ENCODE measurements at places on chromosomes 2 and 18. TPM values are rescaled to one million over a fixed set of nuclear protein-coding genes. Genes with fewer than 3 reads are reported as not detected.

The MALL gene
- total RNA-seq = not detected

The UGT1A3 gene
- not detected for total RNA-seq

The ABCG5 gene
- total RNA-seq = not detected

The GKN1 gene
- total RNA-seq = not detected

The RAB6C gene
- not detected for total RNA-seq

The UCN gene
- 5.4 TPM for total RNA-seq

The ASB18 gene
- not detected for total RNA-seq

The ICA1L gene
- 0.58 TPM for total RNA-seq

- no peak for DNase-seq
Measured at GRCh38 chr18:60130284-60130683, 230.5 kb downstream of the PMAIP1 start.

DNA sequence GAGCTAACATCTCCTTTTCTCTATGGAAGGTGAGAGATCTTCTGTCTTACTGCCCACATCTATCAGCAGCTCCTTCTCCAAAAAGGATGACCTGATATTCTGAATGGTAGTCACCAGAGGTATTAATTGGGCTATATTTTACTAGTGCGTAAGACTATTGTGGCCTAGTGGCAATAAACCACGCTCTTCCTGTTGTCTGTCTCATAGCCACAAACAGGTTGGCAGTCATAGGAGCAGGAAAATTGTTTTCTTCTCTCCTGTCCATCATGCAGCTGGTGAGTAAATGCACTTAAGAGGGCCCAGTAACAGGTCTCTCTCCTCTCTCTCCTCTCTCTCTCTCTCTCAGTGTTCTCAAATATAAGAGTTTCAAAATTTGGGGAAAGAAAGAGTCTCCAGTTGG is 856.8 kb upstream of the ACVR2A start:
- no peak for DNase-seq

GRCh38 chr2:98134172-98135005 is 47.4 kb downstream of the VWA3B start:
- DNase-seq = peak; percentile 19

- DNase-seq = no peak
Measured at GRCh38 chr18:30763902-30764350, 278.6 kb downstream of the DSC3 start.

DNA sequence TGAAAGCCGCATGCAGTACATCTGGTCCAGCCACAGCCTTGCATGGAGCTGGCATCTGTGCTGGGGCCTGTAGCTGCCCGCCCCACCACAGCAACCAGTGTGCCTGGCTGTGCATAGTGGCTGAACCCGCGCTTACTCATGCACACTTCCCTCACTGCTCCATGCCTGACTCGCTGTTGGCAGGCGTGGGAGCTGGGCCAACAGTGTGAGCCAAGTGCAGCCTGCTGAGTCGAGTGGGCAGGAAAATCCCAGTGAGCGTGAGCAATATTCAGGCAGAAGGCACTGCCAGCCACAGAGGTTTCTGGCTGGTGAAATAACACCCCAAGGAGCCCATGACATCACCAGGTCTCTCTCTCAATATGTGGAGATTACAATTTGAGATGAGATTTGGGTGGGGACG is 1674.1 kb upstream of the TMEFF2 start:
- DNase-seq = no peak

DNA sequence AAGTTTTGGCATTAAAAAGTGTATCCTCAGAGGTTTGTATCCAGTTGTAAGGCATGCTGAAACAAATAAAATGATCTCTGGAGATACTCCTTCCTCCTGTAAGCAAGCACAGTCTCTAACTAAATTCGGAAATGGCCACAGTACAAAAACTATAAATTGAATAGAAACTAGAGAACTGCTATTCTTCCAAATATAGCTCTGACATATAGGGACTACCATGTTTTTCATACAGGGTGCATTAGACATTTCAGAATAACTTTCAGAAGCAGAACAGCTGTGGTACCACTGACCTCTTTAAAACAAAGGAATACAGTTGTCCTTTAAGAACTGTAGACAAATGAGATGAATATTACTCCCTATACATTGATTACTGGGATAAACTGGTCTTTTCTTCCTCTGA is 568.5 kb downstream of the ARHGAP15 start:
- DNase-seq = no peak

DNA sequence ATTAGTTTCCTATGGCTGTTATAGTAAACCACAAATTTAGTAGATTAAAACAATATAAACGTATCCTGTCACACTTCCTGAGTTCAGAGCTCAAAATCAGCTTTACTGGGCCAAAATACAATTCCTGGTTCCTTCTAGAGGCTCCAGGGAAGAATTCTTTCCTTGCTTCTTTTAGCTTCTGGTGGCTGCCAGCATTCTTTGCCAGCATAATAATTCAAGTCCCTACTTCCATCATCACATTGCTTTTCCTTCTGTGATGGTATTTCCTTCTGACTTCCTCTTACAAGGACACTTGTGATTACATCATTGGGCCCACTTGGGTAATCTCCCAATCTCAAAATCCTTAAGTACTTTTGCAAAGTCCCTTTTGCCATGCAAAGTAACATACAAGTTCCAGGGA is 40.6 kb downstream of the MOB4 start:
- no peak for DNase-seq

DNA sequence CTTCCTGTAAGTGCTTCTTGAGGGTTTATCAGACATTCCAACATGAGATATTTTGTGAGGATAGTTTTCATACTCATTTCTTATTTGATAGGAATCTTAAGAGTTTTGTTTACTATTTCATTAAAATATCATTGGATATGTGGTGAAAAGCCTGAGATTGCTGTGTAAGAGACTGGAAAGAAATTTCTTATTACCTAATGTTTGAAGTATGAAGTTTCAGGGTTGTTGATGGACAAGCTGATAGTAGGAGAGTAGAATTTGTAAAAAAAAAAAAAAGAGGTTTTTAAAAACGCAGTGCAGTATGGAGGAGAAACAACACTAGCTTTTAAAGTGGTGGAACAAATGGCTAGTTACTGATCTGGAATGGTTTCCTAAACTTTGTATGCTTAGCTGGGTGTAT is 7.7 kb downstream of the EPB41L5 start:
- DNase-seq = no peak

DNA sequence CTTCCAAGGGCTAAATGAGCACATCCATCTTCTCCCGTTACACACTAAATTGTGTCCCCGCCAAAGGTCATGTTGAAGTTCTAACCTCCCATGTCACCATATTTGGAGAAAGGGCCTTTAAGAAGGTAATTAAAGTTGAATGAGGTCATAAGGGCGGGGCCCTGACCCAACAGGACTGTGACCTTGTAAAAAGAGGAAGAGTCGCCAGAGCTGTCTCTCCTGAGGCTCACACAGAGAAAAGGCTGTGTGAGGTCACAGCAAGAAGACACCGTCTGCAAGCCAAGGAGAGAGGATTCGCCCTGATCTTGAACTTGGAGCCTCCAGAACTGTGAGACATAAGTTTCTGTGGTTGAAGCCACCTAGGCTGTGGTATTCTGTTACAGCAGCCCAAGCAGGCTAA is 24.1 kb downstream of the TRABD2A start:
- no peak for DNase-seq

- no peak for DNase-seq
Measured at GRCh38 chr18:59961070-59961469, 61.3 kb downstream of the PMAIP1 start.

Data from CD4-positive, alpha-beta memory T cell (primary cell).